ENCODE measurements at places on chromosomes 3 and 15. TPM values are rescaled to one million over a fixed set of nuclear protein-coding genes. Genes with fewer than 3 reads are reported as not detected.

The EPHB1 gene
- under 0.01 TPM for total RNA-seq

The CORO2B gene
- 32.6 TPM for total RNA-seq

The LCMT2 gene
- 8.0 TPM for total RNA-seq

The VEPH1 gene
- total RNA-seq: 92.5 TPM

The INSYN1 gene
- not detected for total RNA-seq

The ABCC5 gene
- 7.3 TPM for total RNA-seq

The RTF1 gene
- total RNA-seq: 14.4 TPM

The GOLGA6L4 gene
- 0.29 TPM for total RNA-seq

The SMCO1 gene
- total RNA-seq: not detected

The DUOX1 gene
- not detected for total RNA-seq

The INTS14 gene
- total RNA-seq: 34.6 TPM

The GRM2 gene
- not detected for total RNA-seq

The PCLAF gene
- total RNA-seq: 62.9 TPM

The PYGO1 gene
- total RNA-seq: 3.9 TPM

The SUCNR1 gene
- total RNA-seq: not detected

The MED12L gene
- total RNA-seq: 0.29 TPM

The RASGRP1 gene
- 1.2 TPM for total RNA-seq

The APBA2 gene
- 7.2 TPM for total RNA-seq

The ANKUB1 gene
- total RNA-seq: not detected

The ABHD17C gene
- 8.7 TPM for total RNA-seq

The ADAMTS9 gene
- 0.71 TPM for total RNA-seq

The AQR gene
- total RNA-seq: 15.6 TPM

The C3orf85 gene
- total RNA-seq: not detected

The IDH3A gene
- 49.9 TPM for total RNA-seq

The ATG3 gene
- 85.4 TPM for total RNA-seq

The TUBGCP5 gene
- 17.4 TPM for total RNA-seq

The GHRL gene
- total RNA-seq: not detected

The PCCB gene
- 68.9 TPM for total RNA-seq

The TM2D3 gene
- total RNA-seq: 41.1 TPM

The CASR gene
- total RNA-seq: not detected

The MAP1A gene
- 30.6 TPM for total RNA-seq

The KNG1 gene
- total RNA-seq: not detected

The MORC1 gene
- total RNA-seq: not detected
